Activated T-cell treated with anti-CD3 and anti-CD28 coated beads for 48 hours (primary cell): ENCODE measurements at places on chromosomes 5 and 9.

DNA sequence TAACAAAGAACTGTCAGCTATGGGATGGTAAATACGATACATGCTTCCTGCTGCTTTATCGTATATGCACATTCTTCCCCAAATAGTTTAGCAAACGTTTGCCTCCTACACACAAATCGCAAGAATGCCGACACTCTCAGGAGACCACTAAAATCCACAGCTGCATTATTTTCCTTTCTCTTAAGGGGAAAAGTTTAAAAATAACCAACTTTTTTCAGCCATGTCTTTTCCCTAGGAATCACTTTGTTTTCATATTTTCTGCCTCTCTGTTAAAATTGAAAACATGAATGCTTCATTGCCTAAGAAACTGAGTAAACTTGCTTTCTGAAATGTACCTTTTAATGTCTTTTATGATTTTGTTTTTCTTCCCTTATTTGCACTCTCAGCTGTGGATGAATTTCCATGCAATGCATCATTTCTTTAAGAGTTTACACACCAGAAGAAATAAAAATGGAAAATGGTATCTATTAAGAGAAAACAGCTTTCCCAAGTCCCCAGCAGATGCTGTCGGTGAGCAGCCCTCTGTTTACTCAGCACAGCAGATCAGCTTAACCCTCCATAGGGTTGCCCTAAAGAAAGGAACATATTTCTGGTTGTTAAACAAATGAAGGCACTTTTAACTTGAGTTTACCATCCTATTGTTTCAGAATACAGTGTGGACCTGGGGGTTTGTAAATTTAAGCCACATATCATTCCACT lies 66.2 kb downstream of the IZUMO3 start:
- DNase-seq = no peak

GRCh38 chr5:132493821-132494220 lies 3.2 kb upstream of the IRF1 start:
- no peak for DNase-seq

DNA sequence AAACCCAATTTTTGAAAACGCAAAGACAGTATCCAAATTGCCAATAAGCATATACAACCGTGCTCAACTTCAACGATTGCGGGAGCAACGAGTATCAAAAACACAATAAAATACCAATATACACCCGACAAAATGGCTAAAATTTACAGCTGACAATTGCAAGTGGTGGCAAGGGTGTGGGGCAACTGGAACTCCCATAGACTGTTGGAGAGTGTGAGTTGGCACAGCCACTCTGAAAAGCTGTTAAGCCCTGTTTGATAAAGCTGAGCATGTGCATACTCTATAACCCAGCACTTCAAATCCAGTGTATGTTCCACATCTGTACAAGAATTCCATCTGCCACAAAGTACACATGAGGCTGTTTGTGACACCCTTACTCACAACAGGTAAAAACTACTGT lies 20.3 kb upstream of the NKD2 start:
- no peak for DNase-seq

DNA sequence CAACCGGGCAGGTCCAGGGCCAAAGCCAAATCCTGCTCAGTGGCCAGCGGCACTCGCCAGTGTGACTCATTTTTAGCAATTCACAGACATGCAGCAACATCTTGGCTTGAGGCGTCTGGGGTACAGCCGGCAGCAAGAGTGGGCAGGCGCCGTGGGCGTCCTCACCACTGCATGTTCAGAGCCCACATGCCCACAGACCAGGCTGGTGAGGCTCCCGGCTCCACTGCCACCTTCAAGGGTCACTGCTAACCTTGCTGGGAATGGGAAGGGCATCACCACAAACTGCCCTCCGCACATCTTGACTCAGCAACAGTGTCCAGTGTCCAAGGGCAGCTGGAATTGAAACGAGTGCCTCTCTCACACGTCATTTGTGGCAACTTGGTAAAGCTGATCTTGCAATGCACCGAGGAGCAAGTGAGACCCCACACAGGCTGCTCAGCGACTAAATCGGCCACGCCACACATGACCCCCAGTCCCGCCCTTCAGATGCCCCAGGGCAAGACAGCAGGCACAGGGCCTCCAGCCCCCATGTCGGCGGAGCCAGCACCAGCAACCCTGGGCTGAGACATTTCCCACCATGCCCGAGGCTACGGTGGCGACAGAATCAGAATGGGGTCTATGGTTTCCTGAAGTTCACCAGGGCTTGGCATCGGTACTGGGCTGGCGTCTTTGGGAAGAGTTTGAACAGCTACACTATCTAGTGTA lies 140.3 kb downstream of the ROR2 start:
- DNase-seq = no peak

DNA sequence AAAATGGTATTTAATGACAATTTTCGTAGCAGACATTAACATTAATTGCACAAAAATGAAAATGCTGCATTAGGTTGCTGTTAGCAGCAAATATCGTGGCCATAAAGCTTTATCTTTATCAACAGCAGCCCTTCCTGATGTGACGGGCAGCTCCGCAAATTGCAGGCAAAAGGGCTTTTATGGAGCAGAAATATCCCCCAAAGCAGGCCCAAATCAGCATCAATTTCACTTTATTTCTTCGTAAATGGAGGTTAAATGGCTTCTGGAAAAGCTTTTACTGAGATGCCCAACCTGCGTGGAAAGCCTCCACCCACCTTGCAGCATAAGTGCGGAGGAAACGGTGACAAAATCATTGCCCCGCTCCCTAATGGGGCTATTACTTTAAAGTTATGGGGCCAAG lies 77.9 kb upstream of the BARHL1 start:
- no peak for DNase-seq

GRCh38 chr5:143862271-143862670 lies 50.3 kb downstream of the HMHB1 start:
- DNase-seq = no peak

DNA sequence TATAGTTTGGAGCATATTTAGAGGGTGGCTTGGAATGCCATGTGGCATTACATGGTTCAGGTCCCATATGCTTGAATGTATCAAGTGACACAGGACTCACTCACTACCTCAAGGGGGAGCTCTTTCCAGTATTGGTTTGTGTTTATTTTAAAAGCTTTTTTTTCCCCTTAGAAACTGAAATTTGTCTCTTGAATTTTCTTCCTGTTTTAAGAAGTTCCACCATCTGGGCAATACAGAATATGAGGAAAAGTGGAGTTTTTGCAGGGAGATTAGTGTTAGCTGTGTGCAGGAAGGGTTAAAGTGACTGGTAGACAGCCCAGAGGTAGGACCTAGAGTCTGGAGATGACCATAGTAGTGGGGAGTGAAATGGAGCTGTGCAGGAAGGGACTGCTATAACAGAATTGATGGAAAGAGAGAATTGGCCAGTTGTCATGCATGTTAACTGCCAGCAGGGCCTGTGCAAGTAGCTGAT lies 36.6 kb downstream of the CTNNA1 start:
- no peak for DNase-seq

- DNase-seq = no peak
These were observed 70.1 kb downstream of the PIP5K1B start for GRCh38 chr9:68775003-68775730.

DNA sequence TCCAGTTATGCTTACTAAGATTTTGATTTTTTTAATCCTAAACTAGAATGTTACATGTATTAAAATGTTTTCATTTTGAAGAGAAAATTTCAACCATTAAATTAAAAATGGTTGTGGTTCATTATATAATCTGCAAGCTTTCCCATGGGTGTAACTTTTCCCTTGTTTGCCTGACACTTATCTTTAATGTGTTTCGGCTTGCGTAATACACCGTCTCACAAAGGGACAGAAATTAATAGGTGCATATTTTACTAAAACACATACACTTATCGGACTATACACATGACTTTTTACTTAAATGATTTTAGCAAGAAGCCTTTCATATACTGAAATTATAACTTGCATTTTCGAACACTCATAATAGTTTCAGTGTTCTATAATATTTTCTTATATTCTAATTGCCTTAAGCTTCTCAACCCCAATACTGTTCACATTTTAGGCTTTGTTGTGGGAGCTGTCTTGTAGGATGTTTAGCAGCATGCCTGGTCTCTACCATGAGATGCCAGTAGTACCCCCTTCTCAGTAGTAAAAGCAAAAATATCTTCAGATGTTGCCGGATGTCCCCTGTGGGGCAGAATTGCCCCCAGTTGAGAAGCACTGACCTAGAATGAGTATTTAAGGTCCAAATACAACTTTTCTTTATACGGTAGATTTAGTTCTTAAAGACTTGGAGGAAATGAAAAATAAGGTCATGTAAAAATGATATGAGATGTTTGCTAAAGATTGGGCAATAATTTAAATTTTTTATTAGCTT lies 28.6 kb downstream of the UGCG start:
- no peak for DNase-seq

DNA sequence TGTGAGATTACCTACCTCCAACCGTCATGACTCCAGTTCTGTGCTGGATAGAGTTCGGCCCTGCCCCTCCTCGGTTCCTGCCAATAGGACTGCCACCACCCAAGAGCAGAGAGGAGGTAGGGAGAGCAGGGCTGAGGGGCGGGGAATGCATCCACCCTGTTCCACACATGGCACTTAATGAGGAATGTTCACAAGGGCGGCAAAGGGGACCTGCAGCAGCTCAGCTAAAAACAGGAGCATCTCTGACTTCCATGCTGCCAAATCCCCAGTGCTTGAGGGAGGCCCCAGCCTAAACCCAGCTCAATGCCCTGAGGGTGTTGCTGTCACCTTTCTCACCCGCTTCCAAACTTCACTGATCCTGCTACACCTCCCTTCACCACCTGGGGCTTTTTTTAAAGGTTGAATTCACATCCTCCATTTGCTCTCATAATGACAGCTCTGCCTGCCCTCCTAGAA lies 7.8 kb upstream of the DELE1 start:
- DNase-seq = no peak

DNA sequence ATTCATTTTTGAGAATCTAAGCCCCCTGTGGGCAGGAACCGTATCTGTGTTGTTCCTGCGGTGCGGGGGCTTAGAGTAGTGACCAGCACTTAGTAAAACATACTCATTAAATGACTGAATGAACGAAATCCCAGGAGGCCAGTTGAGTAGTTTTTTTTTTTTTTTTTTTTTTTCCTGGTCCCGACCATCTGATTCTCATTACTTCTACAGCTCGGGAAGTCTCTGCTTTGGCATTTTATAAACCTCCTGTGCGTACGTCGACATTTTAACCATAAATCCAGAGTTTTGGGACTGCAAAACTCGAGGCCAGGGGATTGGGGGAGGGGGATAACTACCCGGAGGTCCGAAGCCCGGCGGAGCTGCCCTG lies 31.5 kb upstream of the SPRY4 start:
- no peak for DNase-seq

DNA sequence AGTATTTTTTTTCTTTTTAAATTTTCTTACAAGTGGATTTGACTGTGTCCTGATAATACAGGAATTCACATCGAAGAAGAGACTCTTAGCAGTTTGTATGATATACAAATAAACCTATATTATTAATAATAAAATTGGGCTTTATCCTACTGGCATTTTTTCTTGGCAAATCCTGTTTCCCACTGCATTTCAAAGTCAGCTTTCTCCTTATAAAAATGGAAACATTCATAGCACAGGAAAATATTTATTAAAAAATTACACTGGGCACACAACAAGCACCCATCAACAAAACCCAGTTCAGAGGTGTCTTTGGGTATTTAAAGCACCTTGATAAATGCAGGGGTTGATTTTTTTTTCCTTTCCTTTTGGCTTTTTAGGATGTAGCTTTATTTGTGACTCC lies 200.9 kb downstream of the MEF2C start:
- no peak for DNase-seq

DNA sequence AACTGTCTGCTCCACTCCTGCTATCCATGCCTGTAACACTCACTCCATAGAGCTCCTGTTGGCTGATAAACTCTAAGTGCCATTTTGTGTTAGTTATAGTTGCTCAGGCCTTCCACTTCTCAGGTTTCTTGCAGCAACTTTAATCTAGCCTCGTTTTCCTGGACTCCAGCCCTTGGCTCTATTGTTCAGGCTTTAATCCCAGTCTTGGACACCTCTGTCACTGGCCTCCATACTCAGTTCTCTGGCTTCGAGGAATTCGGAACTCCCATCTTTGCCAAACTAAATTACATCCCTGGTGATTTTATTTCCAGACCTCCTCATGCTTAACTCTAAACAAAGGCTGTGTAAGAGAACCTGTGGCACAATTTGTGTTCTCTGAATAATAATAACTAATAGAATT lies 39.8 kb downstream of the EMB start:
- DNase-seq = no peak

GRCh38 chr5:8905021-8905420 lies 640.9 kb downstream of the SEMA5A start:
- no peak for DNase-seq

DNA sequence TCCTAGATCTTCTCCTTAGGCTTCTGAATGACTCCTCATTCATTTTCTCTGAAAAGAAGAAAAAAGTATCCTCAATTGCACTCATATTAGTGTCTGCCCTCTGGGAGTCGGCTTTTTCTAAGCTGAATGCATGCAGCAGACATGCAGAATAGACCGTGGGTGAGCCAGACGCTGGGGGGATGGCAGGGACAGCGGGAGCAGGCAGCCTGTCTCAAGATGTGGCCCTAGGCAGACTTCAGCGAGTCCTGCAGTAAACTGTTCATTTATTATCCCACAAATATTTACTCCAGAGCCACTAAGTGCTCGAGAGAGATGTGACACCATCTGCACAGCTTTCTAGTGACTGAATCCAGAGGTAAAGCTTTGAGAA lies 164.9 kb upstream of the RAI14 start:
- DNase-seq = no peak

GRCh38 chr5:976849-977751 lies 31.5 kb upstream of the NKD2 start:
- DNase-seq = no peak

- DNase-seq = no peak
These were observed 173.5 kb upstream of the ZNF608 start for GRCh38 chr5:124919747-124920525.

DNA sequence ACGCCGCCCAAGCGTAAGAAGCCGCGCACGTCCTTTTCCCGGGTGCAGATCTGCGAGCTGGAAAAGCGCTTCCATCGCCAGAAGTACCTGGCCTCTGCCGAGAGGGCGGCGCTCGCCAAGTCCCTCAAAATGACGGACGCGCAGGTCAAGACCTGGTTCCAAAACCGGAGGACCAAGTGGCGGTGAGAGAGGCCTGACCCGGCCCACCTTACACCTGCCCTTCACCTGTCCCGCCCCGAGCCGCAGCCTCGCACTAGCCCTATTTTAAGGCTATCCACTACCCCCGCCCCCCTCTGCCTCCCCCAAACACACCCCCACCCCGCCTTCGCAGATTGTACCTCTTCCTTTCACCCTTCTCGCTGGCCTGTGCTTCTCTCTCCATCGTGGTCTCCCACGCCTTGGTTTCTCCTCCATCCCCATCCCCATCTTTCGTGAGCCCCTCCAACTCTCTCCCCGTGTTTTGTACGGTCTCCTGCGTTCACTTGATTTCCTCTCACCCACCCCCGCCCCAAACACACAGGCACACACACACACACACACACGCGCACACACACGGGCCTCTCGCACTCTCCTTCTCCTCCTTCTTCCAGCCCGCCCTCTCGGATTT lies 1.3 kb downstream of the TLX3 start:
- peak; percentile 44 for DNase-seq

DNA sequence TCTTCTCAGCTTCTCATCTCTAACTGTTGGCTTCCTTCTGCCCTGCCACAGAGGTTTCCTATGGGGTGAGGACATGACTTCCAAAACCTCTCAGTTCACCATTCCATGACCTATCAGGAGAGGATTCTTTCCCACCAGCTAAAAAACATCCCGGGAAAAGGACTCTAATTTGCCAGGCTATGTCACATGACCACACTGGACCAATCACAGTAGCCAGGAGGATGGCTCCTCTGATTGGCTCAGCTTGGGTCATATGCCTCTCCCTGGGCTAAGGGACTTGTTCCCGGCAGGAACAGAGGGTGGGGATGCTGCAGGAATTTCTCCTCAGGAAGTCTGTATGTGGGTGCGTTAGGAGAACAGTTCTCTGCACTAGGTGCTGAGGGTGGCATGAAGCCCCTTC lies 40.3 kb upstream of the XPA start:
- no peak for DNase-seq
